Suppressor macrophage treated with lipopolysaccharide for 4 hours (primary cell): ENCODE measurements at places on chromosomes 6 and 20.

DNA sequence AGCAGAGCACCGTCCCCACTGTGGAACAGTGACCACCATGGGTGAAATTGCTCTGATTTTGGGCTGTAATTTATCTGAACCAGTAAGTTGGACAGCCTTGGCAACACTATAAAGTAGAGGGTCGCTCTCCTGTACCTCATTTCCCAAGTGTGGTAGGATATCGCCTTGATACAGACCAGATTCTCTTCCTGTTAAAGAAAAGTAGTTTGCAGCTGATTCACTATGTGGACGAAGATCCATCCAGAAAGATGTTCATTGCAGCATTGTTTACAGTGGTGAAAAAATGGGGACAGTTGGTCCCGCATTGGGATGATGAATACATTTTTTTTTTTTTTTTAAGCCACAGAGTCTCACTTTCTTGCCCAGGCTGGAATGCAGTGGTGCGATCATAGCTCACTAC lies 74.3 kb downstream of the SLX4IP start:
- DNase-seq: no peak

- DNase-seq: no peak
These were observed 60.5 kb upstream of the GGTLC1 start for GRCh38 chr20:24049081-24049480.

DNA sequence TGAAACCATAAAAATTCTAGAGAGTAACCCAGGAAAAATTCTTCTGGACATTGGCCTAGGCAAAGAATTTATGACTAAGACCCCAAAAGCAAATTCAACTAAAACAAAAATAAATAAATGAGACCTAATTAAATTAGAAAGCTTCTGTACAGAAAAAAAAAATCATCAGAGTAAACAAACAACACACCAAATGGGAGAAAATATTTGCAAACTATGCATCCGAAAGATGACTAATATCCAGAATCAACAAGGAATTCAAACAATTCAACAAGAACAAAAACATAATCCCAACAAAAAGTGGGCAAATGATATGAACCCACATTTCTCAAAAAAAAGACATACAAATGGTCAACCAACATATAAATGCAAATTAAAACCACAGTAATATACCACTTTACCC lies 242.6 kb upstream of the CDYL start:
- DNase-seq: no peak

GRCh38 chr6:43193929-43194328 lies 11.9 kb downstream of the CUL9 start:
- no peak for DNase-seq
